ENCODE measurements at places on chromosomes 16 and 17.

DNA sequence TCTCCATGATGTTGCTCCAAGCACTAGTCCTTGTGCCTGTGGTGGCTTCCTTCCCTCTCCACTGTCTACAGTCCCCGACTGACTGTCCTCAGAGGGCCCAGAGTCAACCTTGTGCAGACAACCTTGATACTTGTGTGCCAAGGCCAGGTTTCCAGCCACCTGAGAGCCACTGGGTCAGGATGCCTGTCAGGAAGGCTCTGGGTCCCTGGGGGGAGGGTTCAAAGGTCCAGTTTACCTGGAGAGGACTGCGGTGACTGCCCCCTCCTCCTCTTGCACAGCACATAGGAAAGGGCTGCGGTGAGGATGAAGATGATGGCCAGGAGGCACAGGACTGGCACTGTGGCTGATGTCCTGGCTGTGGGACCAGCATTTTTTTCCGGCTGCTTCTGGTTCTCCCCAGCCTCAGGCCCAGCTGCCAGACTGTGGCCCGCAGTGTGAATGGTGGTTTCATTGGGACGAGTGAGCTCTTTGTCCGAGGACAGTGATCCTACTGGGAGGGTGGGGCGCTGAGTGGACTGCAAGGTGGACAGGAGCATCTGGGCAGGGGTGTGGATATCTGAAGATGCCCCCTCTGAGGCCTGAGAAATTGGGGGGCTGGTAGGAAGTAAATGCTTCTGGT, 3.7 kb downstream of the MED11 start:
- no peak for DNase-seq

GRCh38 chr16:71367241-71367976, 8.9 kb downstream of the CALB2 start:
- DNase-seq = peak; percentile 22

- no peak for DNase-seq
Observed at GRCh38 chr16:81544261-81544660, 99.7 kb downstream of the CMIP start.

DNA sequence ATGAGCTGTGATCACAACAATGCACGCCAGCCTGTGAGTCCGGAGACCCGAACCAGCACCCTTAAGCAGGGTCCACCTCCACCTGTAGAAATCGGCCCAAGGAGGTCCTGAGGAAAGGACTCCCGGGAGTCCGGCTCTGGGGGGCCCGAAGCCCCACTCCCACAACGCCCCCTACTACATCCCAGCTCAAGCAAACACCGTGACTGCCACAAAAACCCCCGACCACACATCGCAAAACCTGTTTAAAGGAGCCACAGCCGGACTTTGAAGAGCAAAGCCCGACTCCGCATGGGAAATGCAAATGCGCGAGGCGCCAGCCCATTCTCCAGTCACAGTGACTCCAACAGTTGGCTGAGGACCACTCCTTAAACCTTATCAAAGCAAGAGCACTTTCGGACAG, 682.4 kb downstream of the KCNJ18 start:
- no peak for DNase-seq

- DNase-seq = no peak
Observed at GRCh38 chr16:11980136-11980844, 3.8 kb downstream of the SNX29 start.

DNA sequence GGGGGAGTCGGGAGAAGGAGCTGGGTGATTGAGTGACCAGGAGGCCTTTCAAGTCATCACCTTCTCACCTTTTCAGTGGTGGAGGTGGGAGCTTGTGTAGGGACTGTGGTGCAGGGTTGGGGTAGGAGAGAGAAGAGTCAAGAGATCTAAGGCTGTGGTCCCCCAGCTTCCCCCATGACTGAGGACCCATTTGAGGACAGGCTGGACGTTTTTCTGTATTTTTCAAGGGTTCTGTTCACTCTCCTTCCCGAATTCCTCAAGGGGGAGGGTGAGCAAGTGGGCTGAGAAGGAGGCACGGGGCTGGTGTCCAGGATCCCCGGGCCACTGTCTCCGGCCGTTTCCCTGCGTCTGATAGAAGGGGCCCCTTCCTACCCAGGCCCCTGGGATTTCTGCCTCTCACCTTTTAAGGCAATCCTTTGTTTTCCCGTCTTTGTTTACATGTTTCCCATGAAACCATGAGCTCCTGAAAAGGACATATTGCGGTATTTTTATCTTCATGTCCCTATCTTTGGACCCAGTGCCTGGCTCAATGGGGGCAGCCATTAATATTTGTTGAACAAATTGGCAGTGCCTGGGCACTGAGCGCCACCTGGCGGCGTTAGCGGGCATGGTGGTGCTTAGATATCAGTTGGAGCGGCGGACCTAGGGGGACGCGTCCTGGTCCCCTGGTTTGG, 9.2 kb upstream of the CD300A start:
- DNase-seq = peak; percentile 40

GRCh38 chr16:84555418-84556196, 51.1 kb upstream of the MEAK7 start:
- no peak for DNase-seq

- DNase-seq = no peak
Observed at GRCh38 chr17:82948081-82948511, 108.3 kb upstream of the ZNF750 start.

DNA sequence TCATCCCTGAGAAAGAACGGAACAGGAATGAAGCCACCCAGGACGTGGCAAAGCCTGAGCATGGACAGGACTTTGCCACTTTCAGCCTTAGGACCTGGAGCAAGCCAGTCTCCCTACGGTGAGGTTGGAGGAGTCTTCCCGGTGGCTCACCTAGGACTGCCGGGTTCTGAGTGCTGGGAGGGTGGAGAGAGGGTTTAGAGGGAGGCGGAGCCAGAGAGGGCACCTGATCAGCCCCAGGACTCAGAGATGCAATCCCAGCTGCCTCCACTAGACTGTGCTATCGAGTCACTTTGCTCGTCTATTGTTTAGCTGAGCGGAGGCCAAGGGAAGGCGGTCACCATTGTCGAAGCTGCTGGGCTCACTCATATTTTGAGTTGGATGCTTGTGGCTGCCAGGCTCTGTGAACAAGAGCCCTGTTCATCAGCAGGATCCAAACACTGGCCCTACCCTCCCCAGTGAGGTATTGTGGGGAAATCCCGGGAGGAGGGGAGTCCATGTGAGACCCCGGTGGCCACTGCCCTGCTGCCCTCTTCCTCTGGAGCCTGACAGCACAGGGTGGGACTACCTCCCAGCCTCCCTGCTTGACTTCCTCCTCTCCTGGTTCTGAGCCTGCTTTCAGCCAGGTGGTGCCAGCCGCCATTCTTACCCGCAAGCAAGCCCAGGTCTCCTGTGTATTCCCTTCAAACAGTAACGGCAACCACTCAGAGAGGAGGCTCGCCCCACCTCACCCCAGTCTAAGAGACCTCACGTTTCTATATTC, 7.0 kb downstream of the KRT14 start:
- peak; percentile 29 for DNase-seq

- DNase-seq = peak; percentile 44
Observed at GRCh38 chr17:59004338-59005111, 102.2 kb downstream of the TRIM37 start.

DNA sequence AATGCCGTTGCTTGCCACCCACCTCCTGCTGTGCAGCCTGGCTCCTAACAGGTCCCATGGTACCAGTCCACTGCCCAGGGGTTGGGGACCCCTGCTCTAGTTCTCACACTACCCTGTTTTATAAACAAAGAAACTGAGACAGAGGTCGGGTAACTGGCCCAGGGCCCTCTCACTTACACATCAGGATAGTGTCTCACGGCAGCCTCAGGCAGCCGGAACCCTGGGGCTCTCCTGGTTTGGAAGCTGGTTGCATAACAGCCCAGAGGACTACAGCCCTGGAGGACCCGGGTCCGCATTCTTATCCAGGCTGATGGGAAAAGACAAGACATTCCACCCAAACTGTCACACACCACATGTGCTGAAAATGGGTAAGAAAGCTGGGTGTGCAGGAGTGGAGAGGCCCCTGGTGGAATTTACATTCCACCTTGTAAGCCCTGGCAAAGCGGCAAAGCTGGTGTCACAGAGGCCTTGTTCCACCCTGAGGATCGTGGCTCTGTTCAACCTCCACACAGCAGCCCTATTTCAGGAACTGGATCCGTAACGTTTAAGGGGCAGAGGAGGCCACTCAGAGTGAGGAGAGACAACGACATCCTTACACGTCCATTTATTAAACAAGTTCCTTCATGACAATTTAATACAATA, 9.8 kb downstream of the CMTM3 start:
- DNase-seq = no peak

- DNase-seq = no peak
Observed at GRCh38 chr16:68447653-68448359, 502 bp downstream of the SMPD3 start.

- no peak for DNase-seq
Observed at GRCh38 chr16:48609652-48610029, 339 bp downstream of the N4BP1 start.

GRCh38 chr16:12613131-12613991, 190.3 kb downstream of the CPPED1 start:
- DNase-seq = no peak

DNA sequence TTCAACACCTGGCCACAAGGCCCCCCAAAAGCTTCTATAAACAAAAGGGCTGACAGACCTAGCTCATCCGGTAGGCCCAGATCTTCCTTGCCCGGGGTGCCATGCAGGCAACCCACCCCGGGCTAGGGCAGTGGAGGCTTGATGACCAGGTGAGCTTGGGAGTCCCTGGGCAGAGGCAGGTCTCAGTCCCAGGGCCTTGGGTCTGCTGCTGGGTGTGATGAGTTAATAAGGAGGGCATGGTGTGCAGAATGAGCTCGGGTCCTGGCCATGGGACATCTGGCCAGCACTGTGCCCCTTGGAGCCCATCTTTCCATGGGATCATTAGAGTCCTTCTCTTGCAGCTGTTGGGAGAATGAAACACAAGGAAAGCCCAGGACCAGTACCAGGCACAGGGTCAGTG, 20.2 kb upstream of the MPRIP start:
- DNase-seq = no peak

- DNase-seq = no peak
Observed at GRCh38 chr17:50805486-50805885, 29.9 kb upstream of the WFIKKN2 start.

DNA sequence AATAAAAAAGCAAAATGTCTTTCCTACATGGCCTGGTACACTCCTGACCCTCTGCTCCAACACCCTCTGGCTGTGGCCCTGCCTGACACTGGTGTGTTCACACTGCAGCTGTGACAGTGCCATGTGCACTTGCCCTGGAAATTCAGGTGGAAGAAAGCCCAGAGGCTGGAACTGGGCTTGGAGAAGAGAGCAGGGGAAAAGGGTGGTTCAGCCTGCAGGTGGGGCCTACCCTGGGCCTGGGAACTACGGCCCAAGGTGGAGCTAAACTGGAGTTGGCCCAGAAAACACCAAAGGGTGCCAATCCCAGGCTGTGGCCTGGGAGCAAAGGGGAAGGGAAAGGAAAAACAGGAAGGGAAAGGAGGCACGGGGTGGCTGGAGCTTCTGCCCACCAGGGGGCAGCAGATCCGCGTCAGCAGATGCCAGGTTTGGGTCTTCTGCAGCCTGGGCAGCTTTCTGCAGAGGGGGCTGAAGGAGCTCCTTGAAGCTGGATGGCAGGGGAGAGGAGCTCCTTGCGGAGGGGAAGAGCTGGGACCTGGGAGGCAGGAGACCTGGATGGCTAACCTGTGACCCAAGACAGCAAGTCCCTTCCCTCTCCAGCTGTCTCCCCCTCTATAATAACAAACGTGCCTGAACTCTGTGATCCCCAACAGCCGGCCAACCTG, 15.4 kb upstream of the CTCF start:
- DNase-seq = no peak

GRCh38 chr17:8141741-8142140, 10.5 kb downstream of the PER1 start:
- DNase-seq = no peak

DNA sequence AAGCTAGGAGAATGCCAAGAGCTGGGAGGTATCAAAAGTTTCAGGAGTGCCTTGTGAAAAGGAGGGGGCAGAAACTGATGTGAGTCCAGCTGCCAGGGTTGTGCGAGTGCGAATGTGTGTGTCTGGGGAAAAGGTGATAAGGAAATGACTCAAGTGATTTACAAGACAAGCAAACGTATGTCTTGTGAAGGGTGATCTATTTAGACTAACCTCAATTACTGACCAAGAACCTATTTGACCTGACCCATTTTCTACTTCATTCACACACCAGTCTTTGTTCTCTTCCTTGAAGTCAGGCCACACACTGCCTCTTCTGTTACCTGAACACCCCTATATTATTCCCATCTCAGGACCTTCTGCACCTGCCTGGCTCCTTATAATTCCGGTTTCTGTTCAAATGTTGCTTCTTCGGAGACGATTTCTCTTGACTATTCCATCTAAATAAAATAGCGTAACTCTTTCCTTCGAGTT, 1.0 kb downstream of the GDE1 start:
- no peak for DNase-seq

DNA sequence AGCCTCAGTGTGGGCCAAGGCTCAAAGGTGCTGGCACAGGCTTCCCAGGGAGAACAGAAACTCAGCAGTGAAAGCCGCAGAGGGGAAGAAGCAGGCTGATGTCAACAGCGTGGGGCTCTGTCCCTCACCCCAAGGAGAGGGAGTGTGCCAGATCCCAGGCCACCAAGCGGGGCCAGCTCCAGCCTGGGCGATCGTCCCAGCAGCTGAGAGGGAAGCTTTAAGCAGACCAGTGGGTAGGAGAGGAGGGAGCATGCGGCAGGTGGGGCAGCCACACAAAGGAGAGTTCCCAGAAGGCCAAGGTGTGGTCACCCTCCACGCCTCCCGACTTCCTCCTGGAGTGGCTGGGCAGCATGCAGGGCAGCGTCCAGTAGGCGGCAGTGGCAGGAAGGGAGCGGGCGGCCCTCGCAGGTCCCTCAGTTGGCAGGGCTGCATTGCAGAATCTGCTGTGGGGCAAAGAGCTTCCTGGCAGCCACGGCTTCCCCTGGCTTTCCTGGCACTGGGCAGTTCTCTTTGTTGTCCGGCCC, 6.0 kb downstream of the SYNGR2 start:
- no peak for DNase-seq

DNA sequence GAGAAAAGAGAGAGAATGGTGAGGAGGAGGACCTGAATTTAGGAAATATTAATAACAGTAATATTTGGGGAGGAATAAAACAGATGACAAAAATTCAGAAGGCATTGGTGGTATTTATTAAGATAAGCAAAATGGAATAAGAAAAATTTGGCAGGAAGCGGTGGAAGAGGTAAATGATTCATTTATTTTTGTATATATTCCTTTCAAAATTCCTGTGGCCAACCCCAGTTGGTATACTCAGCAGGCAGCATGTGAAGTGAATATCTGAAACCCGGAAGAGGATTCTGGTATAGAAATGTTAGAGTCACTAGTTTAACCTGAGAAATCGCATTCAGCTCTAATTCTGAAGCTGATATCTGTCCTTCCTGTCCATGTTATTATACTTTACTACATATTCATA, 792.0 kb downstream of the KCNJ2 start:
- no peak for DNase-seq

GRCh38 chr16:19804538-19805323, 79.9 kb downstream of the GPRC5B start:
- peak; percentile 2 for DNase-seq

GRCh38 chr17:68641276-68642117, 40.3 kb upstream of the FAM20A start:
- no peak for DNase-seq

GRCh38 chr16:87979352-87979751, 28.1 kb downstream of the BANP start:
- no peak for DNase-seq
